ENCODE measurements at places on chromosomes 3 and 15.
A peak's percentile ranks its signal among the peaks of the same experiment; 100 is the strongest.

- DNase-seq: no peak
Measured at GRCh38 chr3:152151216-152151876, 117.4 kb upstream of the MBNL1 start.

DNA sequence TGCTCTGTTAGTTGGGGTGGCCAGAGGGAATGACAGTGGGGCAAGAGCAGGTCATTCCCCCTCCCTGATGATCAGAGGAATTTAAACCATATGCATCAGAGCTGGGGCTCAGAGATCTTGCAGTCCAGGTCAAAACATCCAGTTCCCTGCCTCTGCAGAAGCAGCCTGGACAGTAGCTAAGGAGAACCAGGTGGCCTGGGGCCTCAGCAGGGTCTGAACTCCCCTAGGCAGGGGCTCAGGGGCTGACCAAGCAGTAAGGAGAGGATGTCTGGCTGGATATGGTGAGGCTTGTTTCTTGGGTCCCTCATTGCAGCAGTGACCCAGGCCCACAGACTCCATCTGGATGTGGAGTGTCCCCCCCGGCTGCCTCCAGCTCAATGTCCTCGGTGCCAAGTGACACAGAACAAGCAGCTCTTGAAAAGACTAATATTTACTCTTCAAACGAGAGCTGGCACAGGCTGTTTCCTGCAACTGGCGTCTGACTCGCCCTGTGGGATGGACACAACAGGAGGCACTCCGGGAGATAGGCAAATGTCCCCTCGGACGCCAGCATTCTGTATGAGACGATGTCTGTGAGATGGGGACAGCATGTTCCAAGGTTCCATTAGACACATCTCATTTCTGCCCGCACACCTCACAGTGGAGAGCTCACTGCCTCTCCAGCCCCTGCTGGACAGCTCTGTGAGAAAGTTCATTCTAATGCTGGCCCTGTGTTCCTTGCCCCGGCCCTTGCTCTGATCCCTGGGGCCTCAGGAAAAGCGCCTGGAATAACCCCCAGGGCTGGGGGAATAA, 37.1 kb downstream of the SEC22C start:
- DNase-seq: peak; percentile 84

DNA sequence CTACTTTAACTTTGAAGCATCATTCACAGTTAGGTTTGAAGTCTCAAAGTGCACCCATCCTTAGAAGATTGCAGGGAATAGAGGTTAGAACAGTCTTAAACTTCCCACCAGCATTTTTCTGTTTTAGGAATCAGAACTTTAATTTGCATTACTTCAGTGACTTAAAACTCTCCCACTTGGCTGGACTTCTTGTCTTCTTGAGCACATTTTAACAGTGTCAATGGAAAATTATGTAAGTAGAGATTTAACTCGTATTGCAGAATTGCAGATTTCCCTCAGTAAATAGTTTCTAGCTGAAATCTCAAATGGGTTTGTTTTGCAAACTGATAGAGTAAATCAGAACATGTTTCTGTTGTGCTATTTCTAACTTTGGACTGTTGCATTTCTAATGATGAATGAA, 369.6 kb downstream of the OTOL1 start:
- no peak for DNase-seq

DNA sequence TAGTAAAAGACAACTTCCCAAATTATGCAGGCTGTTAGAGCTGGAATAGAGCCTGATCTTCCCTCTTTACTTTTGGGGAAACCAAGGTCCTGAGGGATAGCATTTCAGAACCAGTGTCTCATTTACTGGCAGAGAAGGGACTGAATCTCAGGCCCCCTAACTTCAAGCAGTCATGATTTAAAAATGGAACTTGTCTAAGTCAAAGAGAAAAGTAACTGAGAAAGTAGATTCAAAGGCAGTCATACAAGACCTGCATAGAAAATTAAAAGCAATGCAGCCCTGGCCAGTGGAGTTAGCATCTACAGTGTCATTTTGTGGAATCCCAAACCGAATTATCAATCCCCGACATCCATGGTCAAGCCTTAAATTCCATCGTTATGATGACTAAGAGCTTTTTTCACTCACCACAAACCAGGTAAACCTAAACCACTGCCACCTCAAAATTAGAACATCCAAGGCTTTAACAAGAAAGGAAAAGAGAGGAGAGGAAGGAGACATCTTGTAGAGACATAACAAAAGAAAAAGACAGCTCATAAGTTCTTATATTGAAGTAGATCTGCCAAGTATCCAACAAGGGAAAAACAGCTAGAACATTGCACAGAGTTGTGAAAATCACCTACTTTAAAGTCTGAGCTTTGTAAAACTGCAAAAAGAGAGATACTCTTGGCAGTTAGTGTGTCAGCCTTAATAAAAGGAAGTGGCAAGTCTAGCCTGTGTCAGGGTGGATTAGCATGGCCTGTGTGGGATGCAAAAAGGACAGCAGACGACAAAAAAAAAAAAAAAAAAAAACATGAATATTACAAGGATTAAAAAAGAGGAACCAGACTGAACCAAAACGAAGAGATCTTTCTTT, 54.1 kb upstream of the CCR2 start:
- no peak for DNase-seq

DNA sequence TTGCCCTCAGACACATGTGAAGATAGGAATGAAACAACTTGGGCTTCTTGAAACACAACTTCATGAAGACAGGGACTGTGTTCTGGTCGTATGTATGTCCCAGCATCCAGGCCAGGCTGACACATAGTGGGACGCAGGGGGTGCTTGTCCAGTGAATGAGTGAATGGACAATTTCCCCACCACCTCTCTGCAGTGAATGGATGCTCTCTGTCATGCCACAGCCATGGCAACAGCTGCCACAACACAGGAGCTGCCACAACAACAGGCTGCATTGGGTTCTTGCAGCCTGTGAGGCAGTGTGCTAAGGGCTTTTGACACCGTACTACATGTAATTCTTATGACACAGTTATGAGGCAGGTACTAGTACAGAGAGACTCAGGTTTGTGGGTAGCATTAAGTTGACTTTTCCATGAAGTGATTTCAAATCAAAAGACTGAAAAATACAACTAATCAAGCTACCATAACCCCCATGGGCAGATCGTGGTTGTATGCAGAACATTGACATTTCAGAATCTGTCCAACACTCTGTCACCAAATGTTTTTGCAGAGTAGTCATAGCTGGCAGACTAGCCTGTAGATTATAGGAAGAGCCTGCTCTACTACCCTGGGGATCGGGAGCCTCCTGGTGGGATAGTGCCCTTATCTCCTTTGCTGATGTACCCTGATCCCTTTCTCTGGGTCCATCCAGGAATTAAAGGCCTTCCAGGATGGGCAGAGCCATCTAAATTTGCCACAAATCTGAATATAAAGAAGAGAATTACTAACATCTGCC, 40.8 kb downstream of the CLSTN2 start:
- no peak for DNase-seq

- DNase-seq: no peak
Measured at GRCh38 chr3:63477494-63478129, 174.9 kb upstream of the SNTN start.
